ENCODE measurements at places on chromosomes 13 and 19.

DNA sequence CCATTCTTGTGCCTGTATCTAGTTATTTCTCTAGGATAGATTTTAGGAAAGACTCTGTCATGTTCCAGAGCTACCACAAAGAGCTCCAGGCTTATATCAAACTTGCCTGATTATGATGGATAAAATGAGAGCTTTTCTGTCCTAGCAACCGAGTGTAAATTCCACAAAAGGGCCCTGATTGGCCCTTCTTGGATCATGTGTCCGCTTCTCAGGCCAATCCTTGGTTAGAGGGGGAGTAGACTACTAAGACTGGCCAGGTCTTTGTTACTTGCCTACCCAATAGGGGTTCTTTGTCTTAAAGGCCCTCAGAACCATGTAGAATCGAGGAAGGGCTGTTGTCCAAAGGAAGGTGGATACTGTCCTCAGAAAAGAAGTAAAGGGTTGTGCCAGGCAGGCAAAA, 2.4 kb downstream of the DHX34 start:
- no peak for DNase-seq

GRCh38 chr13:27968316-27969081, 616 bp downstream of the CDX2 start:
- DNase-seq: no peak

- no peak for DNase-seq
Observed at GRCh38 chr13:60275208-60275607, 111.5 kb upstream of the DIAPH3 start.

GRCh38 chr13:112802802-112803195, 113.0 kb downstream of the ATP11A start:
- no peak for DNase-seq

GRCh38 chr19:1343041-1343440, 40.7 kb upstream of the NDUFS7 start:
- no peak for DNase-seq

DNA sequence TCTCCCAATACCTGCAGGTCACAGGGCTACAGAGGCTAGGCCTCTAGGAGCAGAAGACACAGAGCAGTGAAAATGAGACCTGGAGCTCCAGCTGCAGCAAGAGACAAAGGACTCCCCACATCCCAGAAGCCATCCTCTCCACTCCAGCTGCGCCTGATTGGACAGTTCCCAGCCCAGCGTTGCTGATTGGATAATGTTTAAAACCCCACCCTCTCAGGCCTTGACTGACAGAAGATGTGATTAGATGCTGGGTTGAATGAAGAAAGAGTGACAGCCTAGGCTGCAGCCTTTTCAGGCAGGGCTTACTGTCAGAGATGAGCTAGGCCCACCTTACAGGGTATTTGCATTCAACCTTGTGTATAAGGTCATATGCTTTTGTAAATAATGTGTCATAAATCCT, 59.4 kb downstream of the ZNF708 start:
- DNase-seq: no peak

GRCh38 chr13:46165485-46166223, 16.3 kb downstream of the LCP1 start:
- DNase-seq: no peak
